ENCODE measurements at places on chromosomes 3 and 15.

- DNase-seq, result no peak
Measured at GRCh38 chr3:145915787-145916186, 245.2 kb downstream of the PLOD2 start.

DNA sequence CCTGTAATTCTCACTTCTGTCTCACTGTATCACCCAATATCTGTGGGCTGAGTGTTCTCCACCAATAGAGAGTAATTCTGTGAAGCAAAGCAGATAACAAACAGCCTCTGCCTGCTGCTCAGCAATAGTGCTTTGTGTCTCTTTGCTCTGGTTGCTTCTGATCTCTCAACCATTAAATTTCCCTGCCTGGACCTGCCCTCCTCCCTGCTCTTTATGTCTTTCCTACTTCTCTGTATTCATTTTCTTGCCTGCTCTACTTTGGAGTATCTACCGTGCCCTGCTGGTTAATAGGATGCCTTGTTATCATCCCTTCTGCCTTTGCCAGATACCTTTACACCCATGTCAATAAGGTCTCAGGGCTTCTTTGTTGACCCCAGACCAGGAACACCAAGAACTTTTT is 102.9 kb upstream of the CGNL1 start:
- DNase-seq, result no peak

GRCh38 chr15:71201477-71201876 is 86.2 kb downstream of the THSD4 start:
- DNase-seq, result no peak

DNA sequence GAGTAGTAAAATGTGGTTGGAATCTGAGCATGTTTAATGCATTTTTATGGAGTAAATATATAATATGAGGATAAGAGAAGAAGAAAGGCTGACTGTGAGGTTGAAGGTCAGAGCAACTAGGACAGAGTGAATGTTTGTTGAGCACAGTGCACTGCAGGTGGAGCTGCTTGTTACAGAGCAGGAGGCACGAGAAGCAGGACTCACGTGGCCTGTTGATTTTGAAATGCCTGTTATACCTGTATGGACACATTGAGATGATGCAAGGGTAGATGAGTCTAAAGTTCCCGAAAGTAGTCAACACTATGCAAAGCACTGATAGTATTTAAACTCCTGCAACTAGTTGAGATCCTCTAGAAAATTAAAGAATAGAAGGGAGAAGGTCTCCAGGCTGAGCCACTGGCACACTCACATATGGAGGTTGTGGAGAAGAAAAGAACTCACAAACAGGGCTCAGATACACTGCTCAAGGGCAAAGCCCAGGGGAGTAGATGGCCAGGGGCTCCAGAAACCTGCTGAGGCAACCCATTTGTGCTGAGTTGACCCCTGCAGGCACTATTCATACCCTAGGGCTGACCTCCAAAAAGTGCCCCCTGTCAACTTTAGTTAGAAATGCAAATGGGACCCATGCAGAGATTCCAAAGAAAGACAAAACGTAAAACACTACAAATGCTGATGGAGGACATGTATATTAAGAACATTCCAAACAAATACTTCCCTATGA is 541.5 kb downstream of the GABRG3 start:
- DNase-seq, result no peak

GRCh38 chr3:138768125-138768524 is 66.6 kb downstream of the PIK3CB start:
- DNase-seq, result no peak

GRCh38 chr3:195755791-195756676 is 35.3 kb downstream of the MUC20 start:
- no peak for DNase-seq

GRCh38 chr3:37544869-37545352 is 316.8 kb upstream of the CTDSPL start:
- no peak for DNase-seq

DNA sequence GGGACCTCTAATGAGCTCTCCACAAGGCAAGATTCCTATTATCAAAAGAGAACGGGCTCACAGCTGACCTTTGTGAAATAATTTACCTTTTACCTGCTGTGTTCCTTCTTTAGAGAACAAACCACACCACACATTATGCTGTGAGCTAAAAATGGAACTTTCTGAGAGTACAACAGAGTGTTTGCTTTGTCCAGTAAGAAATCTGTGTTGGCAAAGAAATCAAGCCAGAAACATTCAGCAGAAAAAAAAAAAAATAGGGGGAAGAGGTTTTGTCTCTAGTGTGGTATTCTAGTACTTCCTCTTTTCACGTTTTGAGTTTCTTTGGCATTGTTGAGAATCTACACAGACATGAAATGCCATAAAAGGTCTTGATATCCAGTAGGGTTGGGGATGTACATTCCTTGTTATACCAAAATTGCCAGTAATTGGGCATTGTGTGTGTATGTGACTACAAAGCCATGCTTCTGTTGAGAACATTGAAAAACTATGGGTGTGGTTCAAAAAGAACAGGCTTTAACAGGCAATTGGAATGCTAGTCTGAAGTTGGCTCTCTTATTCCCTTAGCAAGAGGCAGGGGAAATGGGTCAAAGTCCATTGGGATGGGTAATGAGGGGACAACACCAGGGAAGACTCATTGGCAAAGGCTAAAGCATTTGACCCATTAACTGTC is 273.5 kb downstream of the NEK10 start:
- DNase-seq, result no peak

DNA sequence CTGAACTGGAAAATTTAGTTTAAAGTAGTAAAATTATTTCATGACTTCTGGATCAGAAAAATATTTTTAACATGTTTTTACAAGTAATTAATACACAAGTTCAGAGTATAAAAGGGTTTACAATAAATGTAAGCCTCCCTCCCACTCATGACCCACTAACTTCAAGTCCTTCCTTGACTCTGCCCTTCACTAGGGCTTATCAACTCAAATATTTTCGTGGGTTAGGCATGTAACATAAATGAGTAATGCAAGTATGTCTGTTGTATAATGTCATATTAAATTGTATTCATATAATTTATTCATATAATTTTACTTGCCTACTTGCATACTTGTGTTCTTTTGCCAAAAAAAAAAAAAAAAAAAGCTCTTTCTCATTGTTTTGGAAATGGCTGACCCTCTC is 3.4 kb upstream of the OPA1 start:
- no peak for DNase-seq

- DNase-seq, result no peak
Measured at GRCh38 chr3:20064796-20065564, 24.7 kb downstream of the KAT2B start.

GRCh38 chr15:25901811-25902605 is 38.9 kb upstream of the ATP10A start:
- DNase-seq, result no peak

DNA sequence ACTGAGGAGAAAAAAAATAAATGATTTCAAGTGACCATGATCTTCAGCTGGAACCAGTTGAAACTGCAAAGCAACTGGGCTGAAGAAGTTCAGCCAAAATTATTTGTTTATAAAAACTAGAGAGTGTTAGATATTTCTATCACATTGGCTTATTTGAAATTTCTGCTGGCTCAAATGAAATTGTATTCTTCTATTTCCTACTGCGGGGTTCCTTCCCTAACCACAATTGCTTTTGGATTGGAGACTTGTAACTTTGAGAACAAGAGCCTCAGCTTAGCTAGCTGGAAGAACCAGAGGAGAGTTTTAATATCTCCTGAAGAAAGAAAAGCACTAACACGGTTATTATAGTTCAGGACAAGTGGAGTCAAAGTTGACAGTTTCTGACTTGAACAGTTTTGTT is 31.1 kb downstream of the AGTR1 start:
- no peak for DNase-seq

DNA sequence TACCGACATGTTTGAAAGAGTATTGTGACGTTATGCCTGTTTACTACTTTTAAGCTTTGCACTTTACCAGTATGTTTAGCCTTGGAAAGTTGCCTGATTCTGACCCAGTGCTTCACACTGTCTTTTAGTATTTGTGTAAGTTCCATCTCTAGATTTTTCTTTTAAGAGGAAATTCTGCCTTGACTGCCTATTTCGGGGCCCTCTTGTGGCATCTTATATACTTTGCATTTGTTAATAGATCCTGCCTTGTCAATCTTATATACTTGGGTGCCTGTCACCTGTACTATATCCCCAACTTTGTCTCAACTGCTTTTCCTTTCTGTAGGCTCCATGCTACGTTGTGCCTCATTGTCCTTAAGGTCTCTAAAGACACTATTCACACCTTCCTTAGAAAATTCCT is 244.6 kb downstream of the STXBP5L start:
- peak; percentile 8 for DNase-seq

- DNase-seq, result no peak
Measured at GRCh38 chr15:78018946-78019644, 58.4 kb downstream of the TBC1D2B start.

- peak; percentile 31 for DNase-seq
Measured at GRCh38 chr3:56119575-56120349, 348.5 kb downstream of the ERC2 start.
